ENCODE measurements at places on chromosomes 13 and 19. TPM values are rescaled to one million over a fixed set of nuclear protein-coding genes. Genes with fewer than 3 reads are reported as not detected.

DNA sequence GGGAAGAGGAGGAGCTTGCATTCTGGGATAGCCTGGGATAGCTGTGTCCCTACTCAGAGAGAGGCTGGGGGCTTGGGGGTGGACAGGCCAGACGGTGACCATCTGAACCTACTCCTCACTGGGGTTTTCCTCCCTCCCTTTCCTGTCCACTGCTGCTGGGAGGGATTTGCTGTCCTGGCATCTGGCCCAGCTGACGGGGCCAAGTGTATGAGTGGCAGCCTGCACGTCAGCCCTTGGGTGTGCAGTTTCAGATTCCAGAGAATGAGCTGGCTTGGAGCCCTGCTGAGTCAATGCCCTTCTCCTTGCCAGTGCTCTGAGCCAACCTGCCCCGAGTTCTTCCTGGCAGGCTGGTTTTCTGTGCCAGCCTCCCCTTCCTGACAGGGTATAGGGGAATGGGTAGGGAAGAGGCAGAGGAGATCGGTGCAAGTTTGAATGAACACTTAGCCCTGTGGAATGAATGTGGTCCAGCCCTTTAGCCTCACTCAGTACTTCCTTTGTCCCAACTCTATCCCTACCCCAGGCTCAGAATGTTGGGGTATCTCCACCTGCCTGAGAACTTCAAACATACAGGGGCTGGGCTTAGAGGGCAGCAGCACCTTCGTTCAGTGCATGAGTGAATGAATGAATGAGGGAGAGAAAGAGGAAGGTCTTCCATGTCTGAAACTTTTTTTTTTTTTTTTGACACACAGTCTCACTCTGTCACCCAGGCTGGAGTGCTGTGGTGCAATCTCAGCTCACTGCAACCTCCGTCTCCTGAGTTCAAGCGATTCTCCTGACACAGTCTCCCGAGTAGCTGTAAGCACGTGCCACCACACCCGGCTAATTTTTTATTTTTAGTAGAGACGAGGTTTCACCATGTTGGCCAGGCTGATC, 1.8 kb upstream of the ANGPTL4 start:
- DNase-seq: no peak
- peaks cover 7% of the 10 kb centered on the region for H3K4me1 ChIP-seq
- H3K4me3 ChIP-seq: no peak overlapping the region
- no peak overlapping the region for H3K27ac ChIP-seq
- peaks cover 2% of the 10 kb centered on the region for H3K36me3 ChIP-seq

GRCh38 chr13:45737571-45738017, 35.5 kb downstream of the CBY2 start:
- H3K36me3 ChIP-seq: no peaks in the 10 kb centered on the region
- H3K4me3 ChIP-seq: no peak overlapping the region
- peak overlapping the region; percentile 84 for H3K27ac ChIP-seq

DNA sequence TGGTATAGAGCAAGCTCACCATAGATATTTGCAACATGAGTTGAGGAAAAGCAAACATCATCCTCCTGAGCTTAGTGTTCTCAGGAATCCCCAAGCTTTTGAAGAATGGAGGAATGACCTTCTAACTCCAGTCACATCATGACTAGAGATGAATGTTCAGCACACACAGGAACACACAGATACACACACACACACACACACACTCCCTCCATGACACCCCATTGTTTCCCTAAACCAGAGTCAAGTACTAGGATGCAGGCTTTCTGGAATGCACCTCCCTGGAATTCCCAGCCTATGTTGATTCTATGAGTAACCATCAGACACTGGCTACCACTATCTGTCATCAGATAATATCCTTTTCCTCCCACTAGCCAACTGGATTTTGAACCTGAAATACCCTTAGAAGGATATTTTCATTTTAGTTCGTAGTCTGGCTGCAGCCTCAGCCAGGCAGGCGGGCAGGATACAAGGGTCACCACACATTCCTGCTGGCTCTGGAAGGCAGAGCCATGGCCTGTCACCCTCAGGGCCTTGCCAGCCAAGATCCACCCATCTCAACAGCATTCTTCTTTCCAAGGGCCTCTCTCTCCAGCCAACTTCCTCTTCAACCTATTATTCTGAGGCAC, 162.4 kb downstream of the FOXO1 start:
- no peaks in the 10 kb centered on the region for H3K27me3 ChIP-seq
- peak overlapping the region; percentile 46 for H3K27ac ChIP-seq
- H3K4me3 ChIP-seq: no peak overlapping the region
- no peaks in the 10 kb centered on the region for H3K4me1 ChIP-seq

GRCh38 chr13:44710576-44710975, 134.4 kb upstream of the TSC22D1 start:
- DNase-seq: no peak
- H3K4me1 ChIP-seq: no peaks in the 10 kb centered on the region
- no peaks in the 10 kb centered on the region for H3K27me3 ChIP-seq
- no peak overlapping the region for H3K4me3 ChIP-seq
- peaks cover 2% of the 10 kb centered on the region for H3K36me3 ChIP-seq

GRCh38 chr13:40476175-40476958, 190.1 kb downstream of the FOXO1 start:
- no peak overlapping the region for H3K4me3 ChIP-seq
- no peak for DNase-seq
- H3K27ac ChIP-seq: peak overlapping the region; percentile 1
- H3K36me3 ChIP-seq: no peaks in the 10 kb centered on the region

- no peak within 1 kb of the TSS for H3K4me3 ChIP-seq
- no peak for DNase-seq
- H3K27me3 ChIP-seq: peaks cover 35% of the 10 kb centered on the region
- no peak within 1 kb of the TSS for H3K27ac ChIP-seq
- no peaks in the 10 kb centered on the region for H3K4me1 ChIP-seq
Observed at GRCh38 chr19:47713046-47714021, at the start of gene EHD2. TSS of gene EHD2 (plus strand) at chr19:47713422. CDS start at chr19:47716613, 3,191 bp downstream.

DNA sequence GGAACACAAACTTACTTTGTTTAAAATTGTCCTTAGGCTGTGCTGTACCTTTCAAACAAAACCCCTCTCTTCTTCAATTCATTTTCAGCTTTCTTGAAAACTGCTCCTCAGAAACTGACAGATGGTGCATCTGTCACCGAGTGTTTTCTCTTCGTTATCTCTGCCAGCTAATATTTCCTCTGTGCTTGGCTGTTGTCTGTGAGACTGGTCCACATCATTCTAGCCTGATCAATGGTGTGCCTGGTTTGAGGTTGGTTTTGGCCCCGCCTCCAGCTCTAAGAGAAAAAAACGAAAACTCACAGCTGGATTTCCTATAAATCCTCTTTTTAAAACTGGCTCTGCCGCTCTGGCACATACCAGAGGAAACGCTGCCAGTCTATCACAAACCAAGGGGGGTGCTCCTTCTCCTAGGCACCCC, 79.7 kb downstream of the STARD13 start:
- H3K4me3 ChIP-seq: peak overlapping the region; percentile 64
- peaks cover 33% of the 10 kb centered on the region for H3K4me1 ChIP-seq

DNA sequence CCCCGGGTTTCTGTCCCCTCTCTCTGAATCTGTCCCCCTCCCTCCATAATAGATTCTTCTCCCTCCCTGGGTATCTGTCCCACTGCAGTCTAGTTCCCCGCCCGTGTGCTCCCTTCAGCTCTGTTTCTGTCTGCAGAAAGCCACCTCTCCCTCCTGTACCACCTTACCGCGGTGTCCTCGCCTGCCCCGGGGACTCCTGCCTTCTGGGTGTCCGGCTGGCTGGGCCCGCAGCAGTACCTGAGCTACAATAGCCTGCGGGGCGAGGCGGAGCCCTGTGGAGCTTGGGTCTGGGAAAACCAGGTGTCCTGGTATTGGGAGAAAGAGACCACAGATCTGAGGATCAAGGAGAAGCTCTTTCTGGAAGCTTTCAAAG, 1.3 kb downstream of the FCGRT start:
- peaks cover 7% of the 10 kb centered on the region for H3K36me3 ChIP-seq
- peak overlapping the region; percentile 67 for H3K27ac ChIP-seq
- H3K4me1 ChIP-seq: peaks cover 28% of the 10 kb centered on the region
- DNase-seq: no peak

The PRRG2 gene
- 6.8 TPM for total RNA-seq

The KLHL1 gene
- 0.33 TPM for total RNA-seq

The LYPD3 gene
- 0.60 TPM for total RNA-seq

The JSRP1 gene
- 1.6 TPM for total RNA-seq

The PLIN5 gene
- 5.7 TPM for total RNA-seq
